Stimulated activated CD4-positive, alpha-beta T cell treated with anti-CD3 and anti-CD28 coated beads, Interleukin-2, amount 100 ng/mL, for 4 hours (primary cell): ENCODE measurements at places on chromosomes 3 and 15.
A peak's percentile ranks its signal among the peaks of the same experiment; 100 is the strongest.

- no peak for DNase-seq
Measured at GRCh38 chr3:127162947-127163645, 29.8 kb upstream of the PRR23E start.

DNA sequence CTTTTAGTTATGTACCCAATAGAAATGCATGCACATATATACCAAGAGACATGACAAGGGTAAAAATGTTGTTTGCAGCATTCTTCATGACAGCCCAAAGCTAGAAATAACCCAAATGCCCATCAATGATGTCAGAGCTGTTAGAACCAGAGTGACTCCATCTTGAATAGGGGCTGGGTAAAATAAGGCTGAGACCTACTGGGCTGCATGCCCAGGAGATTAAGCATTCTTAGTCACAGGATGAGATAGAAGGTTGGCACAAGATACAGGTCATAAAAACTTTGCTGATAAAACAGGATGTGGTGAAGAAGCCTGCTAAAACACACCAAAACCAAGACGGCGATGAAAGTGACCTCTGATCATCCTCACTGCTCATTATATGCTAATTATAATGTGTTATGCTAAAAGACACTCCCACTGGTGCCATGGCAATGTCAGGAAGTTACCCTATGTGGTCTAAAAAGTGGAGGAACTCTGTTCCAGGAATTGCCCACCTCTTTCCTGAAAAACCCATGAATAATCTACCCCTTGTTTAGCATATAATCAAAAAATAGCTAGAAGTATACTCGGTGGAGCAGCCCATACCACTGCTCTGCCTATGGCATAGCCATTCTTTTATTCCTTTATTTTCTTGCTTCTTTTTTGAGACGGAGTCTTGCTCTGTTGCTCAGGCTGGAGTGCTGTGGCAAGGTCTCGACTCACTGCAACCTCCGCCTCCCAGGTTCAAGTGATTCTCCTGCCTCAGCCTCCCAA, 32.9 kb downstream of the ZBTB11 start:
- DNase-seq, result peak; percentile 10

DNA sequence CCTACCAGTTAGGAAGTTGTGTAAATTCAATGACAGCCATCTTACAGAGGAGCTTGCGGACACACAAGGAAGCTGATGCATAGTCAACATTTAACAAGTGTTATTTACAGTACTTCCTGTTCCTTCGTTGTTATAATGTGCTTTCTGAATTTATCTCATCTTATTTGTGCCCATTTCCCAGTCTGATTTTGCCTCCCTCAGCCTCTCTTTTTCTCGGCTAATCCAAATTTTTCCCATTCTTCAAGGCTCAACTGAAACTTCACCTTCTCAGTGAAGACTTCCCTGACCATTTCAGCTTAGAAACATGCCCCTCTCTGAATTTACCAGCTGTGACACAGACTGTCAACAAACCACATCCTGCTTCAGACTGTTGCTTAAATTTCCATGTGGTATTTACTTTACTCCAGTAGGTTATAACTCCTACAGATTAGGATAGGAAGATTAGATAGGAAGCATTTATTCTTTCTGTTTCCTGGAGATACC, 55.7 kb upstream of the CP start:
- DNase-seq, result no peak

DNA sequence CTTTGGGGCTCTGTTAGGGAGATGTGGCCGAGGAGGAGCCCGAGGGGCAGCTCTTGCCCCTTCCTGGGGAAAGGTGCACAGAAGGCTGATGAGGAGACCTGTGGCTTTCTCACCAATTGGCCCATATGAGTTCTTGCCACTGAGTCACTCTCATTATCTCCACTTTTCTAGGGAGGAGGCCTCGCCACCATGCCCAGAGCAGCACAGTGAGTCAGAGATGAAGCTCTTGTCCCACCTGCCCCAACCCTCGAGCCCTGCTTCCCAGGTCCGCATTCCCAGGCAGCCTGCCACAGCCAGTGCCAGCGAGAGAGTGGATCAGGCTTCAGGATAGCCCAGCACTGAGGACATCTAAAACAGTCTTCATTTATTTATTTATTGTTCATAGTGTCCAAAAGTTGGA, 53.5 kb downstream of the AMOTL2 start:
- DNase-seq, result no peak

DNA sequence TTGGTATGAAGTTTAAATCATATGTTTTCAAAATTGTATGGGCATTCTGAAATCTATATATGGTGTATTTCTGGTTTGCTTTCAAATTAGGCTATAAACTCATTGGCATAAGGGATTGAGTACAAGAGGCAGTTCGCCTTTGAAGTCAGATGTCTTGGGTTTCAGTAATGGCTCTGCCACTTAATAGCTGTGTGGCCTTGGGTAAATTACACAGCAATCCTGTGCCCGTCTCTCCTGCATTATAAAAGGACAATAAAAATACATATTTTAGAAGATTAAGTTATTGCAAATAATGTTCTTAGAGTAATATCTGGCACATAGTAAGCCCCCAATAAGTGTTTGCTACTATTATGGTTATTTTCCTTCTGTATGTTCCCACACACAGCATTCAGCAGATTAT, 20.4 kb upstream of the STRIT1 start:
- DNase-seq, result no peak

DNA sequence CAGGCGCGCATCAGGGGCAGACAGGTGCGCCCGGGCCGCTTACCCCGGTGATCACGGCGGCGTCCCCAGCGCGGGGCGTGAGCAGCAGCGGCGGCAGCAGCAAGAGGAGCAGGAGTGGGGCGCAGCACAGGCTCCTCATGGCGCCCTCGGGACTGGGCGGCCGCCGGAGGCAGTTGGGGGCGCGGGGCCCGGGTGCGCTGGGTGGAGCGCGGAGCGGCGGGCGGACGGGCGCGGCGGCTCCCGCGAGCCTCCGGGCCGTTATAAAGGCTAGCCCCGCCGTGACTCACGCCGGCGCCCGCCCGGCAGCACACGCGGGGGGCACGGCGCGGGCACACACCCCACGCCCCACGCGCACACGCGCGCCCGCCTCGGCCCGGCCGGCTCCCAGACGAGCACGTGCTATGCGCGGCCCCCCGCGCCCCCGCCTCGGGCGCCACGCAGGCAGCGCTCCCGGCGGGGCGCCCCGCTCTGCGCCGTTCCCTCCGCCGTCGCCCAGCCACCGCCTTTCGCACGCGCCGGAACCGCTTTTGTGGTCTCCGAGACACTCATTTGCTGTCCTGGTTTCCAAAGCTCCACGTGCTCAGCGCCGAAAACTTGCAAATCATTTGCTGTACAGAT, at the start of gene PROK2:
Gene PROK2, minus strand, starts transcription at position 235 of the 618 bp plus-strand sequence. Its CDS starts 96 bp downstream, at position 139.
- DNase-seq, result peak; percentile 24

DNA sequence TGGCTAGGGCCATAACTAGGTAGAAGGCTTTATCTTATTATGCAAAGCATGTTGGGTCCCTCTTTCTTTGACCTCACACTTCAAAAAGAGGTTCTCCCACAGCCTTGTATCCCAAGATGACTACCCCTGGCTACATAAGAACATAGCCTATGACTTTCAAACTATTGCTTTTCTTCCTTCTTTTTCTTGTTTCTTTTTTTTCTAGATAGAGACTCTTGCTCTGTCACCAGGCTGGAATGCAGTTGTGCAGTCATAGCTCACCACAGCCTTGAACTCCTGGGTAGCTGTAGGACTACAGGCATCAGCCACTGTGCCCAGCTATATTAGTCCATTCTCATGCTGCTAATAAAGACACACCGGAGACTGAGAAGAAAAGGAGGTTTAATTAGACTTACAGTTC, 47.2 kb downstream of the DIPK2A start:
- DNase-seq, result no peak

GRCh38 chr15:68112706-68113105, 58.6 kb downstream of the PIAS1 start:
- no peak for DNase-seq

- DNase-seq, result no peak
Measured at GRCh38 chr3:30668051-30668609, 61.7 kb downstream of the TGFBR2 start.

DNA sequence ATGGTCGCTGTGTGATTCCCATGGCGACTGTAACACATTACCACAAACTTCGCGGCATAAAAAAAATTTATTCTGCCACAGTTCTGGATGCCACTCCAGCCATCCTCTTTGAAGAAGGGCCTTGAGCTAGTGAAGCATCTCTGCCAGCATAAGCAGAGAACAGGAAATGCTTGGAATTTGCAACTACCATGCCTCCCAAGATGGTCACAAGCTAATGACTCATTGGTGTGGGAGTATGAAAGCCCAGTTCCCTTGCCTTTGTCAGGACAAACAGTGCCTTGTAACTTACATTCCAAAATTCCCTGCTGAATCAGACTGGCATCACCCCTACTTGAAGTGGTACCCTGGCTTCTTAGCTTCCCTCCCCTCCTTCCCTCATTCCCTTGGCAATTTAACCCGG, 129.7 kb downstream of the PROS1 start:
- DNase-seq, result no peak

DNA sequence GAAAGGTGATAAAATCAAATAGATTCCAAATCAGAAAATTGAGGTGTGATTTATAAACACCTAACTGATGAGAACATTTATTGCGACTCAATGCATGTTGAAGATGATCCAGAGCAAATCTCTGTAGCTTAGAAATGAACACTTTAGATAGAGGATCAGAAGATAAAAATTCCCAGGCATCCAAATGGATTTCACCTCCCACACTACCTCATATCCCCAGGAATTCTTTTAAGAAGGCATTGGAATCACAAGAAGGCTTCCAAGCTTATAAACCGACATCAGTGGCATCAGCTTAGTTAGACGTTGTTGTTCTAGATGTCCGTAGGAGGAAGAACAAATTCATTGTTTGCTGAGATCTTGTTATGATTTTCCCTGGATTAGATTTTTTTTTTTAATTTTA, 154.4 kb downstream of the EBLN2 start:
- no peak for DNase-seq

- DNase-seq, result no peak
Measured at GRCh38 chr3:62679988-62680387, 195.2 kb downstream of the CADPS start.

- DNase-seq, result no peak
Measured at GRCh38 chr3:197504641-197505121, 51.1 kb downstream of the BDH1 start.

DNA sequence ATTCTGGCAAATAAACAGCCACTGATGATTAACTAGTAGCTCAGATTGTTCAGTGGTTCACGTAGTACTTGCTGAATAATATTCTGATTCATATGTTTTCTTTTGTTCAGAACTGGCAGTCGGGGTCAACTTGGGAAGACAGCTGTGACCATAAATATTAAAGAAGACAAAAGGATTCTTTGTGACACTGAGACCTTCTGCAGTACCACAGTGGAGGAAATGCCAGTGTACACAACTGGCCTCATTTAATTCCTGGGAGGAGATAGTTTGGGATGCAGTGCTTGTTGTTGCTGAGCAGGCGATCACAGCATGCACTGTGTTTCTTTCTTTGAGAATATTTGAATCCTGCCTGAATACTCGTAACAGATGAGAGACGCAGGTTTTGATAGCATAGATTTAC, 26.7 kb upstream of the MCF2L2 start:
- DNase-seq, result no peak

DNA sequence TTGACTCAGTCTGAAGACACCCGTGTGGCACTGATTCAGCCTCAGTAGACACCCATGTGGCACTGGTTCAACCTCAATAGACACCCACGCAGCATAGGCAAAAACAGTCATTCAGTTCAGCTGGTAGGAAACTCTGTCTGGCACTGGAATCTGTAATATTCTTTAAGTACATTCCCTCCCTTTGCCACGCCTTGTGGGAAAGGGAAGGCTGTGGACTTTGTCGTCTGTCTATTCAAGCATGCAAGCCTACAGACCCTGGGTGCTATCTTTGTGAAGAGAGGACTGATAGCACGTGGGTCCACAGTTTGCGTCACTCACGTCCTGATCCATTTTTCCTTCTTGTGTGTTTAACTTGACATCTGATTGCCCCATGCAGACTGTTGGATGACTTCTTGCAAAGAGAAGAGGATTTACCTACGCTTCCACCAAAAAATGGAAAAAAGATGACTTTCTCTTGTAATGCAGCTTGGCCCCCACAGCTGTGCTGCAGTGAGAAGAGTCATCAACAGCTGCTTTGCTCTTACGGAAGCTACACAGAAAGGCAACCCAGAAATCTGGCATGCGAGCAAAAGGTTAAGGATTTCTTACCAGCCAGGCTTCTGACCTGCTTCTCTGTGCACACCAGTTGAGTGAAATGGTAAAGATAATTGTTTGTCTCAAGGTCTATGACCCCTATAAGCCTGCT, 278.1 kb downstream of the ULK4 start:
- no peak for DNase-seq

- DNase-seq, result peak; percentile 9
Measured at GRCh38 chr3:58640700-58641372, 25.7 kb downstream of the FAM3D start.

DNA sequence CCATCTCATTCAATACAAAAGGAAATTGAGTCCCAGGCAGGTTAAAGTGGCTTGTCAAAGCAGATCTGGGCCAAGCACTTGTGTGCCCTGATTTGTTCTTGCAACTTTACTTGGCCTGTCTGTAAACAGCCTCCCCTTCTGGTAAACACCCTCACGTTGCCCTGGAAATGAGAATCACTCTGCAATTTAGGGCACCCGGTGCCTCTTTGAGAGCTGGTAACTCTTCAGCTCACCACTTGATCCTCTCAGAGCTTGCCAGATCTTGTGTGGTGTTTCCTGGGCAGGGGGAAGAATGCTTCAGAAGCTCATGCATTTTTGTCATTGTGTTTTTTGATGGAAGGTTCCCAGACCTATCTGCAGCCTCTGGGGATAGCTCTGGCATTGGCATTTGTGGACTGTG, 11.3 kb downstream of the MED12L start:
- DNase-seq, result no peak

GRCh38 chr3:141116721-141117120, 65.6 kb downstream of the SPSB4 start:
- no peak for DNase-seq

GRCh38 chr3:133388696-133389395, 11.0 kb upstream of the BFSP2 start:
- no peak for DNase-seq

- no peak for DNase-seq
Measured at GRCh38 chr15:24054547-24055245, 367.6 kb upstream of the NDN start.

DNA sequence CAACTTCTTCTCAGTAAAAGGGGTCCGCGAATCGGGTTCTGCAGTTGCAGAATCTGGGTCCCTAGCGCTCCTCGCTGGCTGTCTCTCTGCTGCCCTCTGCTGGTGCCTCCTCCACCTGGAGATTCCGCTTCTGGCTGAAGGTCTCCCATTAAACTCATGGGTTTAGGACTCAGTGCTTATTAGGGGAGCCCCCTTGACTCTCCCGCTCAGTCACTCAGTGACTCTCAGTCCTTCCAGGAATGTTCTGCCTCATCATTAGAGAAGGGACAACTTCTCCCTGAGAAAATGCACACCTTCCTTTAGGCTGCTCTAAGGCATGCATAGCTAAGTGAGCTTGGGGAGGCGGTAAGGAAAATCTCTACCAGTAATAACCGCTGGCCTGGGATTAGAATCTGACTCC, 7.1 kb downstream of the CPN2 start:
- peak; percentile 48 for DNase-seq

DNA sequence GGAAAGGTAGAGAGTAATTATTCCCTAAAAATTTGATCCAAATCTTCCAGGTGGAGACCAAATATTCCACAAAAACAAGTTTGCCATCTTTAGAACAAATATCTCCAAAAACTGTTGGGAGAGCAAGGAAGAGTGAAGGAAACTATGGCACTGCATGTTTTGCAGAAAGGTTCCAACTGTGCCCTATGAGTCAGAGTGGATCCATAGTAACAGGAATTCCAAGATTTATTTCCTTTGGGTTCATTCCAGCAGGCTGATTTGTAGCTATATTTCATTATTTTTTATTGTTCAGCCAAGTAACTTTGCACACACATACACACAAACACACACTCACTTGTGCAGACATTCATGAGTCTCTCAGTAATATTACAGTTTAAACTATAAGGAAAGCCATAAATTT, 459.7 kb upstream of the EPHA6 start:
- no peak for DNase-seq

GRCh38 chr3:25540273-25540672, 112.2 kb downstream of the RARB start:
- DNase-seq, result no peak
